ENCODE measurements at places on chromosomes 7 and 10.

GRCh38 chr10:93865794-93866425 is 27.9 kb upstream of the SLC35G1 start:
- peak; percentile 40 for DNase-seq

DNA sequence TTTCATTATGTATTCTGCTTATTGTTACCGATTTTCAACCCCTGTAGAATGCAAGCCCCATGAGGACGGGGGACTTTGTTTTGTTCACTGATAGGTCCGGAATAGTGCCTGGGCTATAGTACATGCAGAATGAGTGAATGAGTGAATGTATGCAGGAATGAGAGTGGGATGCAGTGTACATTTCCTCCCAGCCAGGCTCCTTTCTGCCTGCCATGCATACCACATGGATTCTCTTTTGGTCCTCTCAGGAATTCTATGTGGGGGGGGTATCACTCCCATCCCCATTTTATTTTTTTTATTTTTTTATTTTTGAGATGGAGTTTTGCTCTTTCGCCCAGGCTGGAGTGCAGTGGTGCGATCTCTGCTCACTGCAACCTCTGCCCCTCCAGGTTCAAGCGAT is 16.7 kb downstream of the TRIM56 start:
- DNase-seq = no peak

GRCh38 chr7:142884286-142884640 is 1.3 kb downstream of the TRPV6 start:
- no peak for DNase-seq

- no peak for DNase-seq
Measured at GRCh38 chr7:147909431-147910148, 681.0 kb upstream of the C7orf33 start.

DNA sequence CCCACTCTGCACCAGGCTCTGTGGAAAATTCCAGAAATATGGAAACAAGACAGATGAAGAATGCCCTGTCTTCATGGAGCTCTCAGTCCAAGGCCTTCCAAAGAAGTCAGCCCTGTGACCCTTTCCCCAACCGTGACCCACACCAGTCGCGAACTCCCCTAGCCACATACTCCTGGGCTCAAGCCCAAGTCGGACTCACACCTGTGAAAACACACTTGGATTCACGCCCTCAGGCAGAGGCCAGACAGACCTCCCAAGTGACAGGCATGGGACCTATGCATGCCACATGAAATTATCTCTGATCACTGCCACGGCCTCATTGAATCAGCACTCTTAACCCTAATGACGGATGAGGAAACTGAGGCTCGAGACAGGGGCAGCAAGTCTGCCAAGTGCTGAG is 42.5 kb downstream of the ZCCHC24 start:
- peak; percentile 35 for DNase-seq

DNA sequence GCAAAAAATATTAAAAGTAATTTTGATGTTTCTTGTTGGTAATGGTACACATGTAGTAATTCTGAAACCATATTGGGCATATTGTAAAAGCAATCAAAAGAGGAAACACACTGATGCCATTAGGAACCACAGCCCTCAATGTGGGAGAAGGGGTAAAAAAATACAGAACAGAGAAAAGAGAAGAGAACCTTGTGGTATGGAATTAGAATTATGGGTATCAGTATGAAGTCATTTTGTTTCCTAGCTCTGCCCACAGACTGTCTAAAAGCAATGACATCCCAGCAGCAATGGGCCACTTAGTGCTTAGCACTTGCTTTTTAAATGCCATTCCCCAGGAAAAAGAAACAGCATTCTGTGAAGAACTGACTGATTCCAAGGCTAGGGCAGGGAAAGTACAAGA is 61.5 kb downstream of the CPVL start:
- no peak for DNase-seq

DNA sequence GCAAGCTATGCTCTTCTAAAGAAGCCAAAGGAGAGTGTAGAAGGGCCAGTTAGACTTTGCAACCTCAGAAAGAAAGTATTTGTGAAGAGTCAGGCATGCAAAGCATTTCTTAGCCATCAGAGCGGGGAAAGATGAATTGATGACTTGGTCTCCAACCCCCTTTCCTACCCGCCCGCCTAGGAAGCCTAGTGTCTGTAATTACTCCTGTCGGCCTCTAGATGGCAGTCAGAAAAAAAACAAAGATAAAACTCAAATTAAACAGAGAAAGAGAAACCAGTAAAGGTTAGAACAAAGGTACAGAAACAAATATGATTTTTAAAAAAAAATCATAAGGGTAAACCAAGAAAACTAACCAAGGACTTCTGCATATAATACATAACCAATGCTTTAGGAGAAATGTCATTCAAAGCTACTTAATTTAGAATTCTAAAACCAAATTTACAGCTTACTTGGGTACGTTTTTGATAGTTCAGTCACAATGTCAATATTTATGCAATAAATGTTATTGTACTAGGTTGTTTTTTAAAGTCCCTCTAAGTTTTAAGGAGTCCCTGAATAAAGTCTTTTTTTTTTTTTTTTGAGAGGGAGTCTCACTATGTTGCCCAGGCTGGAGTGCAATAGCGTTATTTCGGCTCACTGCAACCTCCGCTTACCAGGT is 97.6 kb downstream of the LYZL1 start:
- DNase-seq = no peak

DNA sequence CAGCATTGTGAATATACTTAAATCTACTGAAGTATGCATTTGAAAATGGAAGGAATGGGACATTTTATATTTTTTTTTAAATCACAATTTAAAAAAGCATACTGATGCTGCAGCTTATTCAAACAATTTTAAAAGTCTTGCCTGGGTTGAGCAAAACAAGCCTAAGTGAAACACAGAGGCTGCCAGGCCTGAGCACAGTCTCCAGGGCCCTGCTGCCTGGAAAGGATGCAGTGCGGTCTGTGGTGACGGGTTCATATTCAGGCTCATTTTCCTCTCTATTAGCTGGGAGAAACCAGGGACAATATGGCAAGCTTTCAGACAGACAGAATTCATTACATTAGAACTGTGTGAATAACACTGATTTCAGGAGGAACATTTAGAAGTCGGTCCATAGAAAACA is 251.9 kb downstream of the COBL start:
- no peak for DNase-seq

GRCh38 chr7:33771422-33771821 is 133.9 kb upstream of the BMPER start:
- DNase-seq = no peak

- DNase-seq = no peak
Measured at GRCh38 chr10:46318799-46319198, 32.0 kb downstream of the ANTXRL start.

DNA sequence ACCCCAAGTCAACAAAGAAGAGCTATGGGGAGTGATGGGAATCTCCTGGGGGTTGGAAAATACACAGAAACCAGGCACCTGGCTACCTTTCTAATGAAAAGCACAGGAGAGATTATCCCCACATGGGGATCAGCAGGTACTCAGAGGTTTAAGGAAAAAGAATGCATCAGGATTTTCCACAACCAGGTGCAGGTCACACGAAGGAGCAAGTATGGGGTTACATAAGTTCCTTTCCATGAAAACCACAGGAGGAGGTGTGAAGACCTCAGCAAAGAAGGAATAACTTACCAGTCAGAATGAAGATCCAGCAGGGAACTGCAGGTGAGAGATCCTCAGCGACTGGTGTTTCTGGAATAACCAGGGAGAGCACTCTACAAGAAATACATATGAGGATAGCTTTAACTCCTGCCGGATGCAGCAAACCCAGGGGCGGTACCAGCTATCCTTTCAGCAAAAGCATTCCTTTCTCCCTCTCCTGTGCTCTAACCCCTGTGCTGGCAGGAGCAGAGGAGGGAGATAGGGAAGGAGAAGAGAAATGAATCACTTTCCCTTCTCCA is 116.7 kb upstream of the TMEM106B start:
- DNase-seq = no peak

DNA sequence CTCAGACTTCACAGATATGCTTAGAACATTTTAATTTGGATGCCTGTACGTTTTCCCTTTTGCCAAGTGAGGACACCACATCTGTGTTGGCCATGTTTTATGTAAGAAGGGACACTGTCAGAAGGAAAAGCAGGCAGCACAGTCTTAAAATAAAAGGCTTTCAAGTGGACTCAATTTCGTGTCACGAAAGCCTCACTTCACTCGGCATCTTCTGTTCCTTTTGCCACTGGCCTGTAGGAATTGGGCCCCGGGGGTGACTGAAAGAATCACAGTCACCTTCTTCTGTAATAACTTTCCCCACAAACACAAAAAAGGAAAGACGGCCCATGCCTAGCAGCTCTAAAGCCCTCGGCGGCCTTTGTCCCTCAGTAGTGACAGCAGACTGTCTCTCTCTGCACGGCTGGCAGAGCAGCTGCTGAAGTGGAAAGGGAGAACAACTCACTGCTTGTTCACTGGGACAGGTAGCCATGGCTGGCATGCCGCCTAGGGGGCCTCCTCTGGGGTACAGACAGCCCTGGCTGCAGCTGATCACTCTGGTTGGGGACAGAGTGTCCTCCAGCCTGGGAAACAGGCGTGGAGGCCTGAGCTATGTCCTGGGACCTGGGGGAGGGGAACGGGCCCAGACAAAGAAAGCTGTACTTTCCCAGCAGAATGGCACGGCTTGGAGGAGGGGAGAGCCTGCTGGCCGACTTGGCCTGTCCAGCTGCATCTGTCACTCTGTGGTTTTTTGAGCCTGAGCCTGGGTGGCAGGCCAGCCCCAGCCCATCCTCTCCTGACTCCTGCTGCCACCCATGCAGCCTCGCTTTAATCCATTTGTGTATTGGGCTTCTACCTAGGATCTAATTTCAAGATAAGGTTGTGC is 4.4 kb downstream of the RASSF4 start:
- DNase-seq = peak; percentile 88

- DNase-seq = no peak
Measured at GRCh38 chr7:70636169-70636568, 495.8 kb upstream of the GALNT17 start.

GRCh38 chr10:106347547-106347946 is 817.0 kb downstream of the SORCS1 start:
- DNase-seq = no peak

GRCh38 chr10:93995598-93996271 is 2.0 kb downstream of the PLCE1 start:
- DNase-seq = no peak

- no peak for DNase-seq
Measured at GRCh38 chr7:151016942-151017341, 7.4 kb downstream of the ATG9B start.

DNA sequence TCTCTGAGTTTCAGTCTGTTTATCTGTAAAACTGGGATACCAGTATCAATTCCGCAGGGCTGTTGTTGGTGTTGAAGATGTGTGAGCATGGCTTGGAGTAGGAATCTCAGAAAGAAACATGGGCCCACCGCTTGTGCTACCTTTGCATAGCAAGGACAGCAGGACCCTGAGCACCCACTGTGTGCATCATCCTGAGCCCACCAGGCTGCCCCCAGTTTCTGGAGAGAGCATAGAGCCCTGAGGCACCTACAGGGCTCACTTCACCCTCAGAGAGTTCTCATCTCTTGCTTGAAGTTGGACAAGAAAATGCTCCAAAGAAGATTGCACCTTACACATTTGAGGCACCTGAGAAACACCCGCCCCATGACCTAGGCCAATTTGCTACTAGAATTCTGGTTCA is 12.9 kb downstream of the PRLHR start:
- DNase-seq = no peak

GRCh38 chr10:47139121-47139520 is 160.9 kb upstream of the GDF10 start:
- DNase-seq = no peak

- DNase-seq = no peak
Measured at GRCh38 chr7:111089822-111090426, 1.0 kb upstream of the LRRN3 start.

- DNase-seq = no peak
Measured at GRCh38 chr7:137934941-137935883, 66.7 kb downstream of the CREB3L2 start.

DNA sequence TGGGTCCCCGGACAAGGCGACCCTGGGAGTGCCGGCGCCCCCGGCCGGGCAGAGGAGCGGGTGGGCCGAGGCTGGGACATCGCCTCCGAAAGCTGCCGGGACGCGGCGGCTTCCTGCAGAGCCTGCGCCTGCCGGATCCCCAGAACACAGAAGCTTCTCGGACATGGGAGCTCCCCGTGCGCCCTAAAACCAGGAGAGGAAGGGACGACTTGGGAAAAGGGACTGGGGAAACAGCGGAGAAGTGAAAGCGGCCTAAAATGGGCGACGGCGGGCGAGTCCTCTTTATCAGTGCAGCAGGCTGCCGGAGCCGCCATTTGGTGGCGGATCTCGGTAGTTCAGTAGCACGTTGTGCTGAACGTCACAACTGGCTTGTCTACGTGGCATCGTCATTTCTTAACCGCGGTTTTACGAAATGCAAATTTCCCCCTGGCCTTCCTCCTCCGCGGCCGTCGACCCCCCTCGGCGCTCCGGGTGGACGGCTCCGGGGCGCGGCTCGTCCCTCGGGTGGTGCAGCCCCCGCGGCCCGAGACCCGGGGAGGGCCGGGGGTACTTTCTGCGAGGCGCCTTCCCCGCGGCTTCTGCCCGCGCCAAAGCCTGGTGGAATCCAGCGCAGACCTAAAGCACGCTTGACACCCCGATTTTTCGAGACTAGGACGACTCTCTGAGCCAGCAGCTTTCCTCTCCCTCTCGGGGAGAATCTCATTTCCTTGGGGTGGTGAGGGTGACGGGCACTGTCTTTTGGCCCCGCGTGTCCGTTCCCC is 9.9 kb upstream of the SPAG6 start:
- DNase-seq = peak; percentile 71

DNA sequence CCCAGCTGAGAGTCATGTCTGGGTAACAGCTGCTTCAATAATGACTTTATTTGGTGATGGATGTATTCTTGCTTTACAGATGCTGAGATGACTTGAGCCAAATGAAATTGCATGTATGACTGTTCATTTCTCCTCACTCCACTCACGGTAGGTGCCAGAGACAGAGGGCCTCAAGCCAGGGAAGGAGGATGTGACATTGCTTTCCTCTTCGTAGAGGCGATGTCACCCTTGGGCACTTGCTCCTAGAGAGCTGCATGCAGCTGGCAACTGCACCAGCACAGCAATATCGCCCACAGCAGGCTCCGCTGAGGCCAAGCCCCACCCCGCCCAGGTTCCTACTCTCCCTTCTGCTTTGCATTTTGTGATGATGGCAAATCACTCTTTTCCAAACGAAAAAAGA is 116.6 kb upstream of the AOAH start:
- DNase-seq = no peak

DNA sequence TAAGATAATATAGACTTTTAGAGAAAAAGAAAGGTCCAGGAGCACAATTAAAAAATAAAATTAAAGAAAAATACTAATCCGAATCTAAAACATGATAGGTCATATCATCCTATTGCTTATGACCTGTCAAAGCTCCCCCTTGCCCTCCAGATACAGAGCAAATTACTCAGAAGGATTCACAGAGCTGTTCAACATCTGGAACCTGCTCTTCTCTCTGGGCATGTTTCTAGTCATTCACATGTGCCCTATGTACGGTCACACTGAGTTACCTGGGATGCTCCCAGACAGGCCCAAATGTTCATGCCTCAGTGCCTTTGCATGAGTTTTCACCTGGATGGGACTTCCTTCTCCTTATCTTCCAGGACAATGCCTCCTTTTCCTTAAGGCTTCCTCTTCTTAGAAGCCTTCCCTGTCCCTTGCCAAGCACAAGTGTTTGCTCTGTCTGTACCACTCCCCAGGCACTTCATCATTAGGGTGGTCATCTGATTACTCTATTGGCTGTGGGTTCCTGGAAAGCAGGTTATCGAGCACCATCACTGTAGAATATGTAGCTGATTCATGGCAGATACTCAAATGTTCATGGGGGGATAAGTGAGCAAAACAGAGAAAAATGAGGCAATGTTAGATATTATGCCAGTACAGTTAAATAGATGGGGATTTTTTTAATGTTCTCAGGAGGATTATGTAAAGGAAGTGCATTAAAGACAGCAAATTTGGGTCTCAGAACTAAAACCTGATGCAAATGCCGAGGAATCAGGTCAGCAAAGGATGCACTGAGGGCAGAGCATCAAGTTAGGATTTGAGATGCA is 12.0 kb upstream of the AOAH start:
- DNase-seq = no peak
